Motor neuron (in vitro differentiated cells): ENCODE measurements at places on chromosomes 2 and 18. TPM values are rescaled to one million over a fixed set of nuclear protein-coding genes. Genes with fewer than 3 reads are reported as not detected.

The GPR35 gene
- 0.41 and 0.91 TPM in 2 replicates for total RNA-seq

The C2orf80 gene
- 11.9 and 15.2 TPM in 2 replicates for total RNA-seq

The DNAJC27 gene
- 7.0 TPM in 2 replicates for total RNA-seq

The REG1B gene
- not detected in 2 replicates for total RNA-seq

The POTEC gene
- total RNA-seq, result 0.04 and 0.05 TPM in 2 replicates

The COL4A3 gene
- total RNA-seq, result 0.27 and 0.56 TPM in 2 replicates

DNA sequence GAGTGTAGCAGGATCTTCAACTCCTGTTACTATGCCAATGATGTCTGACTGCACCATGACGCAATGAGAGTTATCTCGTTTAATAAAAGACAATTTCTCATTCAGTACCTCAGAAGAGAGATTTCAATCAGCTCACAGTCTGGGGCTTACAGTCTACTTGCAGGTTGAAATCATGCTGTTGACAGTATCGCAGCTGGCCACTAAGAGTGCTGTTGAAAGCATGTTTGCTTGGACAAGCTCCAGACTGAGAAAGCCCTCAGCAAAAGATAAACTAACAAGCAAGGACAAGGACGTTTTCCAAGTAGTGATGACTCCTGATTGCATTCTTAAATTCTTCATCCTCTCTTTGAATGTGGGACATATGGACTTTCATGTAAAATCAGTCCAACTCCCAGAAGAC is 145.2 kb upstream of the SYT4 start:
- peak; percentile 40 for ATAC-seq

DNA sequence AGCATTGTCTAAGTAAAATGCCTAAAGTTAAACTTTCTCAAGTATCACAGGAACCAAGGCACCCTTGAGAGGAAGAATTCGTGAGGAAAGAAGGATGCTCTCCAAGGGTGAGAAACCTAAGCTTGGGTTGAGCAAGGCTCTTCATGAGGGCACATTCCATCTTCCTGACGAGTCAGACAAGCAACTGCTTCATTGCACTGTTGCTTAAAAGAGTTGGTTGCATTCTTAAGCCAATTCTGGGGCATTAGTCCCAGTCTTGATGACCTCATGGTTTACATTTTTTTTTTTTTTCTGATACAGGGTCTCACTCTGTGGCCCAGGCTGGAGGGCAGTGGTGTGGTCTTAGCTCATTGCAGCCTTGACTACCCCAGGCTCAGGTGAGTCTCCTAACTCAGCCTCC is 237.5 kb downstream of the ACTR3 start:
- no peak for ATAC-seq

DNA sequence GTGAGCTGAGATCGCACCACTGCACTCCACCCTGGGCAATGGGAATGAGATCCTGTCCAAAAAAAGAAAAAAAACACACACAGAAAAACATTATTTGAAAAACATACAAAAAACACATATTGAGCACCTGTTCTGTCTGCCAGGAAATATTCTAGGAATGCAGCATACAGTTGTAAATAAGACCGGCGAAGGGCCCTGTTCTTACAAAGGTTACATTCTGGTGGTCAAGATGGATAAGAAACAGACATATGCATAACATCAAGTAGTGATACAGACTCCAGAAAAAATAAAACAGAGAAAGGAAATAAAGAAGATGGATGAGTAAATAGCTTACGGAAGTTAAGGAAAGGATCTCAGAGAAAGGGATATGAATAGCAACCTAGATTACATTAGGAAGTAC is 159.8 kb downstream of the GALNT3 start:
- peak; percentile 2 for ATAC-seq

GRCh38 chr2:155169317-155169716 is 470.8 kb downstream of the KCNJ3 start:
- no peak for ATAC-seq

DNA sequence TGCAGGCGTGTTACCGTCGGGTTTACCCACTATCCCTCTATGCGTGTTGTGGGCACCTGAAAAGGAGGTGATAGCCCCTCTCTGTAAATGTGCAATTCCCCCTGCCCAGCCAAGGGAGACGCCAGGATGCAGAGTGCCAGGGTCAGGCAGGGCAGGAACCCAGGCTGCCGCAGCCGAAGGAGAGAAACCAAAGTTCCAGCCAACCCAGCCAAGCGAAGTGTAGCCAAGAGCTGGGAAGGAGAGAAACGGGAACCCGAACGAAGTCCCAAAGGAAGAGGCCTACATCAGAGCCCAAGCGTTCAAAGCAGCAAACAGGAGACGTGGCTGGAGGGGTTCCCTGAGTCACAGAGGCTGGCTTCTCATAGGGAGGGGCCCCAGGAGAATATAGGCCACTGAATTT is 24.2 kb upstream of the SPR start:
- ATAC-seq, result no peak

- no peak for ATAC-seq
Observed at GRCh38 chr18:41886126-41886807, 68.8 kb upstream of the PIK3C3 start.

DNA sequence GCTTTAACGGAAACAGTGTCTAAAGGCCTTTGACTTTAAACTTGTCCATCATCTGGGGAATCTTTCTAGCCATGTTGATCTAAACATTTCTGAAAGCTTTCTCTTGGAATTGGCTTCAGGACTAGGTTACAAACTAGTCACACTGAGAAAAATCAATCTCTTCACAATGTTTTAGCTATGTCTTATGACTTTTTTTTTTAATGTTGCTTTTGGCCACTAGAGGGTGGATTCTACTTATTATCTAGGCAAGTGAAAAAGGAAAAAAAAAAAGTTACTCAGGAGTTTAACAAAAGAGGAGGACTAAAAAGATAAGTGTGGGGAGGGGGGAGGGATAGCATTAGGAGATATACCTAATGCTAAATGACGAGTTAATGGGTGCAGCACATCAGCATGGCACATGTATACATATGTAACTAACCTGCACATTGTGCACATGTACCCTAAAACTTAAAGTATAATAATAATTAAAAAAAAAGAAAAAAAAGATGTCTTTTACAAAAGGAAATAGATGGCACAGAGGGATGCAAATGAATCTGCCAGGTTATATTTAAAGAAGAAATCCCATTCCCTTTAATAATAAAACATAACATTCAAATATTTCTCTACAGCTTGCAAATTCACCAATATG is 160.4 kb upstream of the PID1 start:
- ATAC-seq, result peak; percentile 50

- peak; percentile 72 for ATAC-seq
Observed at GRCh38 chr2:46564811-46565241, 85.5 kb downstream of the TMEM247 start.

DNA sequence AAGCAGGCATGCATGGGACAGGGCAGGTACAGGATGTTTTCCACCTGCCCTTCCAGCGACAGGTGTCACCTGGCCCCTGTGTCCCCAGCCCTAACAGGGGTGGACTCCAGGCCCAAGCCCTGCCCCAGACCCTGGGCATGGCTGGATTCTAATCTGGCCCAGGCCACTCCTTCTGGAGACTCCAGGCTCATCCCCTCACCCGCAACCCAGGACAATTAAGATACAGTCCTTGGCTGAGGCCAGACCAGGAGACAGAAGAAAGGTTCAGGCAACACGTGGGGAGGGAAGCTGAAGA is 9.5 kb downstream of the BIN1 start:
- ATAC-seq, result no peak

DNA sequence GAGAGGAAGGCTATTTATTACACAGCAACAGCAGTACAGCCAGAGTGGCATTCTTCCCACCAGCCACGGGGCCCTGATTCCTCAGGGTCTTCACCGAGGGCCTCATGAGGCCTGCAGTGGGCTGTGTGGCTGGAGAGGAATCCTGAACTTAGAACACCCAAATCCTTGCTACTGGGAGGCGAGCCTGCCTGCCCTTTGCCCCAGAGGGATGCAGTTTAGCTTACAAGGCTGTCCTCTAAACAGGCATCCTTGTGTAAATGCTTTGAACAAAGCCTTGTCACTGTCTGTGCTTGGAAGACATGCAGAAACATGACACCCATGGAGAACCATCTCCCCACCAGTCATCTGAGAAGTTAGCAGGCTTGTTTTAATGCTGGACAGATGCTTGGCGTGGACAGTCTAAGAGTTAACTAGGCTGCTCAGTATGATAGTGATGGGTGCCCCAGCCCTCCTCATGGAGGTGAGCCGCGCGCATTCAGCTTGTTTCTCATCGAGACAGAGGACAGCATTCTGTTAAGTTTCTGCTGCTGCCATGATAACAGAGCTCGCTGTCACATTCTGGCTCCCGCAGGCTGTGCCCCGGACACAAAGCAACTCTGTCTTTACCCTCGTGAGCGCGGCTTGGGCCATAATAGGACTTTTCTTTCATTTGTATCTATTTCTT is 42.9 kb downstream of the ADI1 start:
- ATAC-seq, result peak; percentile 23

- no peak for ATAC-seq
Observed at GRCh38 chr2:39409697-39410389, 27.2 kb downstream of the MAP4K3 start.

DNA sequence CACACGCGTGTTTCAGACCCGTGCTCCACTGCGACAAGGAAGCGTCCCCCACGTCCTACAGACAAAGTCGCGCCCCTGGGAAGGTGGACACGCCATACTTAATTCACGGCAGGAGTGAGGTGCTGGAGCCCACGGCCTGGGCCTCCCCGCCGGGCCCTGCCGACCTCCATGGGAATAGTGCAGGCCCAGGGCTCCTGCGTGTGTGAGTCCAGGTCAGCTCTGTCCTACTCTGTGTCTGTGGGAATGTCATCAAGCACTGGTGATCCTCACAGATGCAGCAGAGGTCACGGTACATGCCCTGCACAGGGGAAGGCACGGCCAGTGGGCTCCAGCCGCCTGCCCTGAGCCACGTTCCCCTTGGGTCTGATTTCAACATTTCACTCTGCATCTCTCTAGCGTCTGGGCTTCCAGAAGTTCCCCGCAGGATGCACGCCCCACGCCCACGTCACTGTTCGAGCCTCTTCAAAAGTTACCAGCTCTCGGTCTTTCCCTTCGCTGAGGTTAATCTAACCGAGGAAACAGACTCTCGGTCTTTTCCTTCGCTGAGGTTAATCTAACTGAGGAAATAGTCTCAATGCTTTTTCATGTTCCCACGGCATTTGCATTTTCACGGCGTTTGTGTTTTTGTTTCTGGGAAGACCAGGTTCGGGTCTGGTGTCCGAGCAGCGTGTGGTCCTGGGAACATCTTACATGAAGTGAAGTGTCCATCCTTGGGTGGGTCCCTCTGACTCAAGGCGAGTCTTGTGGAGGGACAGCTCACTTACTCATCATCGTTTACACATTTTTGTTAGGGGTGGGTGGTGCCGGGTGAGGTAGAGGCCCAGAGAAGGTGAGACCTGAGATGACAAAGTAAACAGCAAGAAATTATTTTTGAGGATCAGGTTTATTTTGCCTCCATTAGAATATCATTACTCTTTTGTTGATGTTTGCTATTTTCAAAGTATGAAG is 157.3 kb upstream of the ALKAL2 start:
- no peak for ATAC-seq

DNA sequence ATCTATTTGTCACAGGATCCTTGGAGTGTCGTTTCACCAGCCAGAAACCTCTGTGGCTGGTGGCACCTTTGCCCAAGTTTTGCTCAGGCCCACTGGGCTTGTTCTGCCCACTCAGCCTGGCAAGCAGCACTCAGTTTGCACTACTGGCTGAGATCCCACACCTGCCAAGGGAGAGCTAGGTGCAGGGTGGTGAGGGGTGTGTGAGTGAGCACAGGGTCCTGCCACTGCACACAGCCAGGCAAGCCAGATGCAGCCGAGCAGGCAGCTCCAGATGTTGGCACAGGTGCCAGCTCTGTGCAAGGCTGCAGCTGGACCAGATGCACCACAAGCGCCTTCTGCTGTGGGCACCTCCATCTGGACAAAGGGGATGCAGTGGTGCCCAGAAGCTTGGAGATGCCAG is 281.7 kb upstream of the UBE2E3 start:
- no peak for ATAC-seq

DNA sequence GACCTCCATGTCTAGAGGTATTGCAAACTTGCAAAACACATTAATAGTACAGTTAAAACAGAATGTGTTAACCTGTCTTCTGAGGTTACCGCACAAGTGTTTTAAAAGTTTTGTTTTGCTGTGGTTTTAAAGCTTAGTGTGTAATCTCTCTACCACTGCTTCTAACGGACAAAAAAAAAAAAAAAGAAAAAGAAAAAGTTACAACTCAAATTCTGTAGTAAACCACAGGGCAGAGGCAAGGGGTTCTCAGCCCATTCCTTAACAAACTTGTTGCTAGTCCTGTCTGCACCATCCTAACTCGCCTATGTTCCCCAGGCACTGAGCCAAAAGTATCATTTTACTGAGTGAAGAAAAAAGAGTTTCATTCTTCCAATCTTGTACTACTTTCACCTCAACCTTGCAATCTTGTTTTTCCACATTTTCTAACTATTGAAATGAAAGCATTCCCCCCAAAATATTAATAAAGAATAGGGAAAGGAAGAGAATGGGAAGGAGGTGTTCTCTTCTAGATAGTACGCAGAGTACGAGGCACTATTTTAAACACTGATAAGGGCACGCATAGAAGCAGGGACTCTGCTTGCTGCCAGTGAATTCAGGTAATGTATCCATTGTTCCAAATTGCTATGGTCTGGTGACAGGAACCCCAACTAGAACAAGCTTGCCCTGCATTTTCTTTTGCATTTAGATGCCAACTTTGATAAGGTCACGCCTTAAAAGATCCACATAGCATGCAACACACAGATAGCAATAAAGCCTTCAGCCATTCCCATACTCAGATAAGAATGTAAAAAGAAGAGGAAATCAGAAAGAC is 47.1 kb downstream of the IKZF2 start:
- ATAC-seq, result no peak

DNA sequence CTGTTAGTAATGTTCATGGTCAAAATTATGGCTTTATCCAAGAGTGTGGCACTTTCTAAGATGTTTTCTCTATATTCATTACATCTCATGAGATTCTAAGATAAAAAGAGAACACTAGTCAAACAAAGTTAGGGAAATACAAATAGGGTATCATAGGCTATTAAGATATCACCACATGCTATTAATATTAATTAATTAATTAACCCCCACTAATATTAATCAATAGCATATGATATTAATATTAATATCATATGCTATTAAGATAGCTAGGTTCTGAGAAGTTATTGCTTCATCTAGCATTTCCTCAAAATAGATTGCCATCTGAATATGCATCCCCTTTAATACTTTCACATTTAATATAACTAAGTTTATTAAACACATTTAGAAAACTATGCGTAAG is 22.1 kb downstream of the DSG3 start:
- no peak for ATAC-seq

DNA sequence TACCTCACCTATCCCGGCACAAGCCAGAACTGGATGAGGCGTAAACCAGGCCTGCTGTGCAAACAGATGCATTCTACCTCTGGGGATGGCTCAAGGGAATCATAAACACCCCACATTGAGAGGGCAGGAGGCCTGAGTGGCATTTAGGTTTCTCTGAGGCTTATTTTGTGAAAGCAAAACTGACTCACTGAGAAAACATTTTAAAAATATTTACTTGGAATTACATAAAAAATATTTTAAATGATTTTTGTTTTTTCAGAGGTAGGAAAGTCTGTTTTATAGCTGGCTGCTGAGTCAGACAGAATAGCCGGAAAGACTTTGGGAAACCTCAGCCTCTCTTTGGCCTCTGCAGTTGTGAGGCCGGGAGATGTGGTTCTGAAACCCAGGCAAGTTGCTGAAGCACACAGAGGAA is 244.1 kb downstream of the NCKAP5 start:
- ATAC-seq, result no peak
